CD4-positive, alpha-beta T cell treated with Interferon alpha-2 for 1 hour (primary cell): ENCODE measurements at places on chromosomes 16 and 17.
A peak's percentile ranks its signal among the peaks of the same experiment; 100 is the strongest.

DNA sequence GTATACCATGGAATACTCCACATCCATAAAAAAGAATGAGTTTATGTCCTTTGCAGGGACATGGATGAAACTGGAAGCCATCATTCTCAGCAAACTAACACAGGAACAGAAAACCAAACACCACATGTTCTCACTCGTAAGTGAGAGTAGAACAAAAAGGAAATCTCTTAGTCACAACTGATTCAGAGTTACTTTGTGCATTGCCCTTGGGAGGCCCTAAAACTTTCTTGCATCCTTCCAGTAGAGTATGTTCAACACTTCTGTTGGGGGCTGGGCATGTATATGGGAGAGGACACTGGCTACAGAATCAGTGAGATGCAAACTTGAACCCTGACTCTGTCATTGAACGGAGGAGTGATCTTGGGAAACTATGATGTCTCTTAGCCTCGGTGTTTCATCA is 147.4 kb upstream of the IRX5 start:
- DNase-seq, result no peak

GRCh38 chr17:15340966-15341365 is 431 bp downstream of the TEKT3 start:
- no peak for DNase-seq

- DNase-seq, result no peak
These were observed 24.3 kb downstream of the PLA2G10 start for GRCh38 chr16:14669776-14670175.

DNA sequence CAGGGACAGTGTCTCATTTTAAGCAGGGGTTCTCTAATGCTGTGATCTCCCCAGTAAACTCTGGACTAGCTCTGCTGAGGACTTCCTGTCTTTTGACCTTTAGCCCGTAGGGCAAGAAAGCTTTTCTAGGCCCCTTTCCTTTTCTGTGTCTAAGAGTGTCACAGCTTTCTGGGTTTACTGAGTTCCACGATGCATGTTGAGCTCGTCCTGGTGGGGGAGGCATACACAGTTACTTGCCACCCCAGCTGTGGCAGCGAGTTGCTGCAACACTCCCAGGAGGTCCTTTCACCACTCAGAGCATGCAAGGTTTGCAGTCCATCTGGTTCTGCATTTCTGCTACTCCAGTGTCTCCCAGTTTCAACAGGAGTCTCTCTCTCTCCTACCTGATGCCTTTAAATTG is 23.7 kb downstream of the NOD2 start:
- DNase-seq, result no peak

DNA sequence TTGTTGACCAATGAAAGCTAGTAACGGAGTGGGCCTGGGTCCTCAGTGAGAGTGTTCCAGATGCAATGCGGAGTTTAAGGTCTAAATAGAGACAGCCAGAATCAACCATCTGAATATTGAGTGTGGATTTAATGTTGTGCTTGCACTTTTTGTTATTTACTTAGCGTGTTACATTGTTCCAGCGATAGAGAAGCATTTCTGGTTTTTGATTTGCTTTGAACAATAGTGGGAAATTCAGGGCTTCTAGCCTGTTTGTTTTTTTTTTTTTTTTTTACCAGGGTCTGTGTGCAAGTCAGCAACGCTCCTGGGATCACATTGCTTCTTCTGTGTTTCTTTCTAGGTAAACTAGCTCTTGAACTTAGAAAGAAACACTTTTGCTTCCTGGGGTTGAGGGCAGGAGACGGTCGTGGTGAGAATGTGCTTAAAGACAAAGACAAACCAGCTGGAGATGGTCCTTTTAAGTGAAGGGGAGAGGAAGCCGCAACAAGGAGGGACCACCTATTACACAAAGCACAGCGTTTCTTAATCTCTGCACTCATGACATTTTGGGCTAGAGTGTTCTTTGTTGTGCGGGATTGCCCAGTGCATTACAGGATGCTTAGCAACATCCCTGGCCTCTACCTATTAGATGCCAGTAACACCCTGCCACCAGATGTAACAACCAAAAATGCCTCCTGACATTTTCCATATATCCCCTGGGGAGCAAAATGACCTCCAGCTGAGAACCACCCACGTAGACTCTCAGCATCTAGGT is 119.2 kb downstream of the MAP2K6 start:
- DNase-seq, result no peak

GRCh38 chr17:28570716-28571360 is 486 bp downstream of the PIGS start:
- DNase-seq, result peak; percentile 22

GRCh38 chr17:74452033-74452840 is 14.2 kb upstream of the CD300A start:
- no peak for DNase-seq

- DNase-seq, result no peak
These were observed 240.7 kb downstream of the PARN start for GRCh38 chr16:14389359-14389758.

GRCh38 chr16:704047-704446 is 1.6 kb downstream of the FBXL16 start:
- DNase-seq, result no peak

DNA sequence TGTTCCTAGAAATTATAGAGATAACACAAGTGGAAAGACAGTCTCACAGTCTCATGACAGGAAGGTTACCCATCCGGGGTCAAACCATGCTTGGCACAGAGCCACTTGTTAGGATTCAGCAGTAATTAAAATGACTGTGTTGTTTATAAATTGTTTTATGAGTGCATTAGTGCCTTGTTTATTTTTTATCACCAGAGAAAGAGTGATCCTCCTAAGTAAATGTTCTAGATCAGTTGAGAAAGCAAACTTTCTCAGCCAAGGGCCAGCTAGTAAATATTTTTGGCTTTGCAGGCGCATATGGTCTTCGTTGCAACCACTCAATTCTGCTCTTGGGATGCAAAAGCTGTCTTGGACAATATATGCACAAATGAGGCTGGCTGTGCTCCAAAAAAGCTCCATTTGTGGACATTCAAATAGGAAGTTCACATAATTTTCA is 253.9 kb upstream of the CACNG5 start:
- DNase-seq, result no peak

DNA sequence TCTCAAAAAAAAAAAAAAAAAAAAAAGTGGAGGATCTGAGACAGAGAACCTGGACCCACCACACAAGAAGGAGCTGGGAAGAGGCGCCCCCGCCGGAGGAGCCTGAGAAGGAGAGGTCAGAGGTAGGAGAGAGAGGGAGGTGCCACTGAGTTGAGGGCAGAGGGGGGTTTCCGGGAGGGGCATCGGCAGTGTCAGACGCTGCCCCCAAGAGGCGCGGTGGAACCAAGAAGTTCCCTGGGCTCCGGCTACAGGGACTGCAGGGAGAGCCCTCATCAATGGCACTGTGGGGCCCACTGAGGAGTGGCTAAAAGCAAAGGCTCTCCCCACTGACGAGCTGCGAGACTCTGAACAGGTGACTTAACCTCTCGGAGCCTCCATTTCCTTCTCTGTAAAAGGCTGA is 4.2 kb downstream of the CCDC42 start:
- peak; percentile 57 for DNase-seq

DNA sequence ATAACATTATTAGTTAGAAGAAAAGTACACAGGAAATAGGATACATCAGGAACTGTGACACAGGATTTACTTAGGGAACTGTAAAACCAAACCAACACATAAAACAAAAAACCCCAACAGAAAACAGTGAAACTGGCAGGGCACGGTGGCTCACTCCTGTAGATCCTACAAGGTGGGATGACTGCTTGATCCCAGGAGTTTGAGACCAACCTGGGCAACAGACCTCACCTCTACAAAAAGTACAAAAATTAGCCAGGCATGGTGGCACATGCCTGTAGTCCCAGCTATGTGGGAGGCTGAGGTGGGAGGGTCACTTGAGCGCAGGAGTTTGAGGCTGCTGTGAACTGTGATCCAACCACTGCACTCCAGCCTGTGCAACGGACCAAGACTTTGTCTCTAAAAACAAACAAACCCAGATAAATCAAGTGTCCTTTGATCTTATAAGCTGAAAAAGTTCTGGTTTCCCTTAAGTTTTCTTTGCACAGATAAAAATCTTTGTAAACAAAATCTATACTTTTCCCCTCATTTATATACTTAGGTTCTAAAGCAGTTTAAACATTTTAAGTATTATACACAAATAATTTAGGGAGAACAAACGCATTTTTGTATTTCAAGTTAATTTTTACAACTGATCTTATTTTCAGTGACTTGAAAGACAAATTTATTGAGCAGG is 111.5 kb upstream of the TOB1 start:
- no peak for DNase-seq

DNA sequence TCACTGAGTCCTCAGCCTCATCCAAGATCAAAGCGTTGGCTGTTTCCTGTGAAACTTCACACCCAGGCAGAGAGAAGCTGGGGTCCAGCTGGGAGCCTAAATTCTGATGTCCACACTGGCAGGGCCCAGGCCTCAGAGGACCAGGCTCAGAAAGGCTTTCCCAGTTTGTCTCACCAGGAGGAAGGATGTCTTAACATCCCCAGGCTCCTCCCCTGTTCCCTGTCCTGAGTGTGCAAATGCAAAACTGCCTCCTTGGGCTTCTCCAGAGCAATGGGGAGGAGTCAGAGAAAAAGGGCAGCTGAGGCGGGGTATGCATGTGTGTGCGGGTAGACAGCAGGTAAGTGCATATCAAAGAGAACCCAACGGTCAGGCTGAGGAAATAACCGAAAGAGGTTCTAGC is 45.7 kb downstream of the CUEDC1 start:
- DNase-seq, result no peak

DNA sequence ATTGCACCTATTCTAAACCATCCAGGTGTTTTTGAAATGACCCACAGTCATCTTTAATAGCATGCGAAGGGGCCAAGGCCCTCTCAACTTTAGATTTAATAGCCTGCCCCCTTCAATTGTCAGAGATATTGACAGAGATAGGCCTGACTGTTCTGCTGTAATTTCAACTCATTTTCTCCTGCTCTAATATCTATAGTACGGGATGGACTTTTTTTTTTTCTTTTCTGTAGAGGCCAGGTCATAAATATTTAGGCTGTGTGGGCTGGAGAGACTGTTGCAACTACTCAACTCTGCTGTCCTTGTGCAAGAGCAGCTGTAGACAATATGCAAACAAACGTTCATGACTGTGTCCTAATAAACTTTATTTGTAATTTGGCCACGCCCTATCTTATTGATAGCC is 24.7 kb upstream of the KRT20 start:
- no peak for DNase-seq

DNA sequence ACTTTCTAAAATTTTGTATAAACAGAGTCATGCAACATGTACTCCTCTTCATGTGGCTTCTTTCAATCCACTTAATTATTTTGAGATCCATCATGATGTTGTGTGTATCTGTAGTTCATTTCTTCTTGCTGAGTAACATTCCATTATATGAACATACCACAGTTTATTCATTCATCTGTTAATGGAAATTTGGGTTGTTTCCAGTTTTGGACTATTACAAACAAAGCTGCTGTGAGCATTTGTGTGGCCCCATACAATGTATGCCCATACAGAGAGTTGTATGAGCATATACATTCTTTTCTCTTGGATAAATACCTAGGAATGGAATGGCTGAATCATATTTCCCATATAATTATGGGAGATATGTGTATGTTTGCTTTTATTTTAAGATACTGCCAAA is 85.6 kb downstream of the CLEC16A start:
- DNase-seq, result no peak

- DNase-seq, result no peak
These were observed 2.9 kb downstream of the ARMC5 start for GRCh38 chr16:31461921-31462804.

DNA sequence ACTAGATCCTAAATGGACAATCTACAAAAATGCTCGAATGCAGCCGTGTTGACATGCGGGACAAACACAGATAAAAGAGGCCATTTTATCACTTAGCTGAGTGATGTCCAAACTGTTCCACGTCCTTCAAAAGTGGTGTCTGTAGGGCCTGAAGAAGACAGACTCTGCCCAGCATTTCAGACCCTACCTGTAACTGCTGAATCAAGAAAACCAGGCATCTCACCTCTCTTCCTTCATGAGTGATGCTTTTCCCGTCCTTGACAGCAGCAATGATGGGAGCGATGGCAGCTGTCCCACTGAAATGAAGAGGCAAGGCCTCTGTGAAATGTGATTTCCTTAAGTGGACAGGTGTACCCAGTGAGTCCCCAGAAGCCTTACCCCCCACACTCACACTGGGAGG is 12.3 kb downstream of the ELAC2 start:
- DNase-seq, result no peak

- DNase-seq, result no peak
These were observed 14.8 kb downstream of the TRAF4 start for GRCh38 chr17:28758411-28759121.

- DNase-seq, result no peak
These were observed 5.0 kb downstream of the RCVRN start for GRCh38 chr17:9900044-9900594.

- DNase-seq, result no peak
These were observed 59.1 kb upstream of the CLEC18B start for GRCh38 chr16:74480150-74481029.

GRCh38 chr17:13690806-13691205 is 89.1 kb upstream of the HS3ST3A1 start:
- DNase-seq, result no peak

GRCh38 chr17:50563092-50563511 is 2.6 kb downstream of the CACNA1G start:
- DNase-seq, result no peak

DNA sequence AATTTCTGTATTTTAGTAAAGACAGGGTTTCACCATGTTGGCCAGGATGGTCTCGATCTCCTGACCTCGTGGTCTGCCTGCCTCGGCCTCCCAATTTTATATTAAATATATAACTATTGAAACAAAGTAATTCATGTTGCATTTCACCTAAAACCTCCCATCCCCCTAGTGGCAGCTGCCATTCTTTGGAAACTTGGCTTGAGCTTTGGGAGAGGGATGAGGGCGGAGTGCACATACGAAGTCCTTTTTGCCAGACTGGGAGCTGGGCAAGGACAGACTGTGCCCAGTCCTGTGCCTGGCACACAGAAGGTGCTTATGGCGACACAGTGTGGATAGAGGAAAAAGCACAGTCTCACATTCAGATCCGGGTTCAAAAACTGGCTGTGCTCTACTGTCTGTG is 83.8 kb downstream of the NETO2 start:
- DNase-seq, result no peak

- no peak for DNase-seq
These were observed 23.8 kb upstream of the ARHGAP44 start for GRCh38 chr17:12765548-12765947.

DNA sequence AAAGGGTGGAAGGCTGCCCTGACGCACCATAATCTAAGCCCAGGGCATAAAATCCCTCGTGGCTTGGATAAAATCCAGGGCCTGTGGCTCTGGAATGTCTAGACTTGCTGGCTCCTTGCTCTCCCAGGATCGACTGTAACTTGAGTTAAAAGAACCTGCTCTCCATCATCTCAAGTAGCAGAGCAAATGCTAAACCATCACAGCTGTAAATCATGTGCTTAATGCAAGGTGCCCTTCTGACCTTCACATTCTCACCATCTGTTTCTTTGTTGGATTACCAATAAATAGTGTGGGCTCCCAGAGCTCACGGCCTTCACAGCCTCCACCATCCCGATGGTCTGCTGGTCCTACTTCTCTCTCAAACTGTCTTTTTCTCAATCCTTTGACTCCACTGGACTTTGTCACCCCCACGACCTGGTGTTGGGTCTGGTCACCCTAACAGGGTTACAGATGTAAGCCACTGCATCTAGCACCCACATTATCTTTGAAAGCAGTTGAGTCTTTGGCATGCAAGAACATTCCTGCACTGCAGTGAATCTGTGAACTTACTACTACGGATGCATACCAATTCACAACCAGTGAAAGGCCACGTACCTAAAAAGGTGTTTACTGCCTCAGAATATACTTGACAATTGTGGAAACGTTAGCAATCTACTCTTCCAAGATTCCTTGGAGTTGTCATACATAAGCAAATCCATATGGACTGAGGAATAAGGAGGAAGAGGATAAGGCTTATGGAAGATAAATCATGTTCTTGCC is 15.3 kb downstream of the RSL1D1 start:
- no peak for DNase-seq
